ENCODE measurements at places on chromosomes 1 and 21. TPM values are rescaled to one million over a fixed set of nuclear protein-coding genes. Genes with fewer than 3 reads are reported as not detected.

TLR5 gene
- total RNA-seq: 23.8 TPM

SHE gene
- total RNA-seq: 3.4 TPM

CA6 gene
- total RNA-seq: not detected

KCNQ4 gene
- 3.4 TPM for total RNA-seq

MYOG gene
- 2.6 TPM for total RNA-seq

TMCO4 gene
- 4.1 TPM for total RNA-seq

MIXL1 gene
- total RNA-seq: 1.4 TPM

KCNJ9 gene
- not detected for total RNA-seq

TNFRSF14 gene
- total RNA-seq: 20.2 TPM

FOXD2 gene
- 0.24 TPM for total RNA-seq

HSPB7 gene
- total RNA-seq: 4.3 TPM

TCHHL1 gene
- 6.5 TPM for total RNA-seq

DNA sequence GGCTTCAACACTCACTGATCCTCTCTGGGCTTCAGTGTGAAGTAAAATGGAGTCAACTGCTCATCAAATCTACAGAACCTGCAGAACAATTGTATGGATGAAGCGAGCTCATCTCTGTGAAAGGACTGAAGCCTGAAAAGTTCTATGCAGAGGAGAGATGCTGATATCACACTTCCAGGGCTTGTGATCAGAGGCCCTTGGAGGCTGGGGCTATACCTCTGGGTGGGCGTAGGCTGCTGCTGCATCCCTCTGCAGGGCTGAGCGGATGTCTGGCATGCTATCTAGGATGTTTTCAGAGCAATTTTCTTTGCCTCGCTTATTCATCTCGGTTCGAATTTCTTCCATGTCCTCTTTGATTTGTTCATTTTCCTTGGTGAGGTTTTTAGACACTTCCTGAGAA is 17.6 kb downstream of the OLFML2B start:
- DNase-seq: no peak

- DNase-seq: no peak
These were observed 85.5 kb upstream of the CACNA1E start for GRCh38 chr1:181397845-181398244.

DNA sequence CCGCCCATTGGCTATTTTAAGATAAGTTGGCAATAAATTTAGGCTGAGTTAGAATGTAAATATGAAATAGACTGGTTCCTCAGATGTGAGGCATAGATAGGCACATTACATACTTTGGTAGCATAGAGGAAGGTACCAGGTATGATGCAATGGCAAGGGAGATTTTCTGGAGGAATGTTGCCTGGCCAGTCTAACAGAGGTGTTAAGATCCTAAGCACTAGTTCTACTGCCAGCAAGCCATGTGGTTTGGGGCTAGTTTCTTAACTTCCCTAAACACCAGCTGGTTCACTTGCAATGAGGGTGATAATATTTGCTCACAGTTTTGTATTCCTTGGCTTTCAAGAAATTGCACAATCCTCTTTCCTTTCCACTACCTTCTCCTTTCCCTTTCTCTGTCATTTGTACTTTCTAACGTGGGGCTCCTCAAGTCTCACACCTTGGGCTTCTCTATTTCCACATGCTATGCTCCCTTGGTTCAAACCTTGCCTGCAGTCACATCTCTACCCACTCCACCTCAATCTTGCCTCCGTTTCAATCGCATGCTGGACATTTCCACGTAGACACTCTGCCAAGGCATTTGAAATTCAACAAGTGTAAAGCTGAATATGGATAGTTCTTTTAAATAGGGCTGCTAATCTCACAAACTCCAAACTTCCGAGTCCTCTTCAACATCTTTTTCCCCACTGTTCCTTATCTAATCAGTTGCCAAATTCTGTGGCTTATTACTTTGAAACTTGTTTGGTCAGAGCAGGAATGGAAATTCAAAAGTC is 4.7 kb upstream of the CD55 start:
- peak; percentile 79 for DNase-seq

GRCh38 chr1:14944471-14944985 is 209.0 kb upstream of the TMEM51 start:
- DNase-seq: peak; percentile 59

- peak; percentile 75 for DNase-seq
These were observed 594.7 kb upstream of the CAMK1G start for GRCh38 chr1:208988811-208989222.

- no peak for DNase-seq
These were observed 615.4 kb downstream of the PTPRU start for GRCh38 chr1:29851691-29852090.

- no peak for DNase-seq
These were observed 127.4 kb downstream of the GLUL start for GRCh38 chr1:182264185-182264584.

- peak; percentile 80 for DNase-seq
These were observed 383.8 kb downstream of the LMO4 start for GRCh38 chr1:87712261-87713010.

DNA sequence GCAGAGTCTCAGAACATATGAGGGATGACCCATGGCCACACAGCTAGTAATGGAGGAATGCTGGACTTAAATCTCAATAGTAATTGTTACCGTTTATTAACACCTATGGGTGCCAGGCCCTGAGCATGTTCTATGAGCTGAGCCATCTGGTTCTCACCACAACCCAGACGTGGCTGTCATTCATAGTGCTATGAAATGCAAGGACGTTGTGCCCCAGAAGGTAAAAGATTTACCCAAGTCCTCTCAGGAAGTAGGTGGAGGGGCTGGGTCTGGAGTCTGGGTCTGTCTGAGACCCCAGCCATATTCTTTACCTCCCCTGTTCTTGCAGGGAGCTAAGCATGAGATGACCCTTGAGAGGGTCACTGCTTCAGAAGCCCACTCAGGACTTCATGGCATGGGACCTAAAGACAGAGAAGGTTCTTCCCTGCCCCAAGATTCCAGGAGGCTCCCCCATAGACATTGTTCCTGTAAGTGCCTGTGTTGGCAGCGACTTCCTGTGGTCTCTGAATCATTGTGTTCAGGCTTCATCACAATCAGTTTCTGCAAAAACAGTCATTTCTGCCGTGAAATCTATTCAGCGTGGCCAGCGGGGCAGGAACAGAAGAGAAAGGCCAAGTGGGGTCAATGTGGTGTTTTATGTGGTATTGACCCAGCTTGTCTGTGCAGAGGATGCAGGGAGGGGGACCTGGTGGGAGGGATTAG is 475.4 kb downstream of the PTPRU start:
- no peak for DNase-seq

GRCh38 chr1:5250336-5250735 is 595.9 kb downstream of the AJAP1 start:
- DNase-seq: no peak

- no peak for DNase-seq
These were observed 5.6 kb upstream of the ZNF362 start for GRCh38 chr1:33250724-33251123.

GRCh38 chr1:29390491-29391361 is 154.4 kb downstream of the PTPRU start:
- DNase-seq: no peak
